Right renal pelvis (tissue), 4 donors: ENCODE measurements at places on chromosomes 7 and 10.

- DNase-seq: no peak
Observed at GRCh38 chr10:110009736-110010475, 2.1 kb downstream of the ADD3 start.

DNA sequence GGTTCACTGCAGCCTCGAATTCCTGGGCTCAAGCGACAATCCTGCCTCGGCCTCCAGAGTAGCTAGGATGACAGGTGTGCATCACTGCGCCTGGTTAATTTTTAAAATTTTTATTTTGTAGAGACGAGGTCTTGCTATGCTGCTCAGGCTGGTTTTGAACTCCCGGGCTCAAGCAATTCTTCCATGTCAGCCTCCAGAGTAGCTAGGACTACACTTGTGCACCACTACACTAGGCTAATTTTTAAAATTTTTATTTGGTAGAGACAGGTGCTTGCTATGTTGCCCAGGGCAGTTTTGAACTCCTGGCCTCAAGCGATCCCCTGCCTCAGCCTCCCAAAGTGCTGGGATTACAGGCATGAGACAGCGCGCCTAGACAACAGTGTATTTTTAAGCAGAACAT is 120.5 kb downstream of the SVIL start:
- no peak for DNase-seq

DNA sequence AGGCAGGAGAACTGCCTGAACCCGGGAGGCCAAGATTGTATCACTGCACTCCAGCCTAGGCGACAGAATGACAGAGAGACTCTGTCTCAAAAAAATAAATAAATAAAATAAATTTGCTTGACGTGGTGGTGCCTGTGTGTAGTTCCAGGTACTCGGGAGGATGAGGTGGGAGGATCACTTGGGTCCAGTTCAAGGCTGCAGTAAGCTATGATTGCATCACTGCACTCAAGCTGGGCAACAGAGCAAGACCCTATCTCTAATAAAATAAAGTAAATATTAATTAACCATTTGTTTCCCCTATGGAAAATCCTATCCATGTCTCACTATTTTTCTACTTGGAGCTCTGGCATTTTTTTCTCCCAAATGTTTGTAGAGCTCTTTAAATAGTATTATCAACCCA is 36.3 kb downstream of the LRRC20 start:
- DNase-seq: no peak

DNA sequence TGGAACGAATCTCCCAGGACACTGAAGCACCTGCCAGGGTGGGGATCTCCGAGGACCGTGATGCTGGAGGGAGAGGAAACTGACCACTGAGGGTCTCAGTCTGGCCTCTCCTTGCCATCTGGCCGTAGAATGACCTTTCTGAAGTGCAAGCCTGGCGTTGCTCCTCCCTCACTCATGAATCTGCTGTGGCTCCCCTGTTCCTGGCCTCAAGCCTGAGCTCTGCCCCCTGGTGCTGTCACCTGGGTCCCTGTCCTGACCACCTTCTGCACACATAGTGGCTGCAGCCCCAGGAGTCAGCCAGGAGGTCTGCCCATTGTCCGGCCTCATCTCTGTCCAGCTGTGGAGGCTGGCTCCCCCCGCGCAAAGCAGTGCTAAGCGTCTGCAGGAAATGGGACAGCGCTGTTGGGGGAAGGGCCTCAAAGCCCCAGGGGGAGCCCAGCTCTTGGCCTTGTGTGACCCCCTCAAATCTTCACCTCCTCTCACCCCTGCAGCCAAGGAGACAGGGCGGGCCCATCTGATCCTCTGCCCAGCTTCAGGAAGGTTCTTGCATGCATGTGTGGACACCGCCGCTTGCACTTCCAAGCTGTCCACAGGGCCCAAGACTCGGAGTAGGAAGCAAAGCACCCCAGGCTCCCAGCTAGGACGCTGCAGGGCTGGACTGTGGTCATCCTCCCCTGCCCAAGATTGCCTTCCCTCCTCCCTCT is 65.7 kb downstream of the MYL10 start:
- no peak for DNase-seq

- DNase-seq: no peak
Observed at GRCh38 chr7:54837168-54837567, 78.2 kb upstream of the SEC61G start.

GRCh38 chr10:71021402-71021801 is 133.0 kb upstream of the PCBD1 start:
- DNase-seq: no peak
